G401 (cell line): ENCODE measurements at places on chromosomes 1 and 21. TPM values are rescaled to one million over a fixed set of nuclear protein-coding genes. Genes with fewer than 3 reads are reported as not detected.

The RRP1 gene
- total RNA-seq = 38.6 and 51.2 TPM in 2 replicates

DNA sequence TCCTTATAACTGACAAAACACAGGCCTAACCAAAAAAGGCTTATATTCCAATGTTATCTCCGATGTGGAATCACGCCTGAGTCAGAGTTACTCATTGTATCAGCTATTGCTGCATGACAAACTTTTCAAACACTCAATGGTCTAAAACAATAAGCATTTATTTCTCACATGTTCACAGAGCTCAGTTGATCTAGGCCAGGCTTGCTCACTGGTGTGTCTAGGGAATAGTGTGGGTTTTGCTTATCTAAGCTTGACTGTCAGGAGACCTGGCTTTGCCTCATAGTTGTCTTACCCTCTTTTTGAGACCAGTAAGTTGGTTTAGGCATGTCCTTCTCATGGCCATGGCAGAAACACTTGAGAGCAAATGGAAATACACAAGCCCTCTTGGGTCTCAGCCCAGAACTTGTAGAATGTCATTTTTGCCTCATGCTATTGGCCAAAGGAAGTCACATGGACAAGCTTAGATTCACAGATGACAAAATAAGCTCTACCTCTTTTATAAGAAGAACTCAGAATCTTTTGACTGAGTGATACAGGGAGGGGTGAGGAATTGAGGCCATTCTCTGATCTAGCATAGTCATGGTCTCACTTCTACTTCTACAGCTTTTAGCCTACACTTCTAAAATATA, 130.8 kb downstream of the HMCN1 start:
- DNase-seq = no peak

The TNFRSF9 gene
- 0.14 TPM in 1 of 2 replicates, not detected in the other for total RNA-seq

GRCh38 chr1:244704107-244704506, 51.2 kb downstream of the DESI2 start:
- no peak for DNase-seq

The PUM1 gene
- total RNA-seq = 43.0 and 64.4 TPM in 2 replicates

The VTCN1 gene
- total RNA-seq = not detected in 2 replicates

DNA sequence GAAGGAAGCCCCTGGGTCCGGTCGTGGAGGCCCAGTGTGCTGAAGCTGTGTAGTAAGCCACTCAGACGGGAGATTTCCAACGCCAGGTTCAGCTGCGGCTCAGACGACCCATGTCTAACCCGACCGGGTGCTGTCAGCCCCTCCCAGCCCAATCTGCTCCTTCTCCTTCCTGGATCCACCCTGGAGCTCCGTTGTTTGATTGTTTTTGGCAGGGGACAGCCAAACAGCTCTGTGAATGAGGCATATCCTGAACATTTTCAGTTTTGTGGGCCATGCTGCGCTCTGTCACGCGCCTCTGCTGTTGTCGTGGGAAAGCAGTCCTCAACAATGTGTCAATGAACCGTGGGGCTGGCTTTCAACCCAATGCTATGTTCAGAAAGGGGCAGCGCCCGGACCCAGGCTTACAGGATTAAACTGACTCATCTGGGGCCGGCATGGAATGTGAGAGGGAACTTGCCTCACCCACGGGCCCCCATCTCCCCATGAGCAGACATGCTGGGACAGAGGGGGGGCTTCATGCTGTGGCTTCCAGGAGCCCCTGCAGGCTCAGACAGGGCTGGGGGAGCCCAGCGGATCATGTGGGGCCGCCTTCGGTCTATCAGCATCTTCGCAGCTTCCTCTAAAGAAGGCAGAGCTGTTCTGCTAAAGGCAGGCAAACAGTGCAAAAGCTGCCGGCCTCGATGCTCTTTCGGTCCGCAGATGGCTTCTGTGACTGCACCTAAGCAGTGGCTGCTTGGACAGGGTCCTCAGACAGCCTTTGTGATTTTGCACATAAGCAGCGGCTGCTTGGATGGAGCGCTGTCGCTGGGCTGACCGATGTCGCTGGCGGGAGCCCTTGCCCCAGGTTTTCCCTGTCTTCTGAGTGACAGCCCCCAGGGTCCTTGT, 101.7 kb downstream of the RIPK4 start:
- no peak for DNase-seq

The IGSF5 gene
- 0.51 TPM in 1 of 2 replicates, not detected in the other for total RNA-seq

The CD84 gene
- total RNA-seq = not detected in 2 replicates

The ZNF683 gene
- total RNA-seq = not detected in 2 replicates

DNA sequence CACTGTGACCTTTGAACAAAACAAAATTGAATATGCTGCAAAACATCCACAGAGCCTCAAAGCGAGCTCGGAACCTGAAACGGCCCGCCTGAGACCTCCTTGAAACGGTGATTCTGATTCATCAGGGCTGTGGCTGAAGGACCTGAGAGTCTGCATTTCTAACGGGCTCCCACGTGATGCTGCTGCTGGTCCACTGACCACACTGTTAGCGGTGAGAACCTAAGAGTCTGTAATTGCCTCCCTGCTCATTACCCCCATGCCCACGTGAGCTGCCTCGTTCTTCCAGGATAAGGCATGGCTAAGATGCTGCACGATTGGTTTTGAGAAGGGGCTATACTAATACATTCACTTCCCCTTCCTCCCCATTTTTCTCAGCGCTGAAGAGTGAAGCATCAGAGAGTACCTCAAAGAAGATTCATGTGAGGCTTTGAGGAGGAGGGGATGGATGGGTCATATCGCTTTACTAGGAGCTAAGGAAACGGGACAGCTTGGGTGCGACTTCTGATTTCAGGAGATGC, 9.7 kb downstream of the TLR5 start:
- DNase-seq = no peak

The AIRE gene
- 0.86 and 1.7 TPM in 2 replicates for total RNA-seq

GRCh38 chr1:243351337-243351736, 95.5 kb downstream of the SDCCAG8 start:
- DNase-seq = no peak
